ENCODE measurements at places on chromosomes 4 and X. TPM values are rescaled to one million over a fixed set of nuclear protein-coding genes. Genes with fewer than 3 reads are reported as not detected.

Gene VCX3B
- total RNA-seq, result not detected

Gene ESX1
- not detected for total RNA-seq

Gene RIPPLY1
- total RNA-seq, result not detected

Gene FABP2
- total RNA-seq, result not detected

Gene SUPT20HL1
- not detected for total RNA-seq

GRCh38 chr4:152485726-152486276, 50.1 kb downstream of the FBXW7 start:
- DNase-seq, result peak; percentile 89

DNA sequence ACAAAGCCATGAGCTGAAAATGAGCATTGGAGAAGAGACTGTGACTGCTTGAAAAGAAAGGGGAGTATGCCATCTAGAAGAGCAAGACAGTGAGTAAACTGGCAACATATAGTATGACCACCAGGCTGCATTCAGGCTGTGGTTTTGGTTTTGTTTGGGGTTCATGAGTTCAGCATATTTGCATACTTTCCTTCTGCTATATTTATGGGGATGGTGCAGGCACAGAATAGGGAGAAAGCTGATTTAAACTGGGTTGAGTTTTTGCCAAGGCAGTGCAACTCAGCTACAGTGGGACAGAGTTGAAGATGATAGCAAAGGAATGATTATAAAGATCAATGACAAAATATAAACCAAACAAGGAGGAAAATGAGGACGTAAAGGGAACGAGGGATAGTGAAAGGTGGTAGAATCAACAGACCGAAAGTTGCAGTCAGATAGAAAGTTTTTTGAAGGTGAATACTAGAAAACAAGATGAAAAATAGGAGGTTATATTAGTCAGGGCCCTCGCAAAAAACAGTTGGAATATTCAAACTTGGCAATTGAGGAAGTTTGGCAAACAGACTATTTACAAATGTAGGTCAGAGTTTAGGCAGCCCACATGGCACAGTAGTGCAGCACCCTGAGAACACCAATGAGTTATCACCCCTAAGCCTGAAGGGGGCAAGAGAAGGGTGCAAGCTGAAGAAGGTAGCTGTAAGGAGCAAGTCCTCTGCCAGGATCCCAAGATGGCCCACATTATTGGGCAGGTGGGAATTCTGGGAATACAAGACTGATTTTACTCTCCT, 114.8 kb upstream of the MAP9 start:
- DNase-seq, result no peak

Data from Caki2 (cell line).